Astrocyte of the hippocampus (primary cell): ENCODE measurements at places on chromosomes 5 and 9.
A peak's percentile ranks its signal among the peaks of the same experiment; 100 is the strongest.

GRCh38 chr5:90201923-90202322, 207.6 kb downstream of the CETN3 start:
- peak; percentile 69 for DNase-seq

- no peak for DNase-seq
Measured at GRCh38 chr9:123946101-123946821, 16.3 kb upstream of the DENND1A start.

GRCh38 chr5:158056130-158056825, 197.3 kb upstream of the CLINT1 start:
- peak; percentile 28 for DNase-seq

DNA sequence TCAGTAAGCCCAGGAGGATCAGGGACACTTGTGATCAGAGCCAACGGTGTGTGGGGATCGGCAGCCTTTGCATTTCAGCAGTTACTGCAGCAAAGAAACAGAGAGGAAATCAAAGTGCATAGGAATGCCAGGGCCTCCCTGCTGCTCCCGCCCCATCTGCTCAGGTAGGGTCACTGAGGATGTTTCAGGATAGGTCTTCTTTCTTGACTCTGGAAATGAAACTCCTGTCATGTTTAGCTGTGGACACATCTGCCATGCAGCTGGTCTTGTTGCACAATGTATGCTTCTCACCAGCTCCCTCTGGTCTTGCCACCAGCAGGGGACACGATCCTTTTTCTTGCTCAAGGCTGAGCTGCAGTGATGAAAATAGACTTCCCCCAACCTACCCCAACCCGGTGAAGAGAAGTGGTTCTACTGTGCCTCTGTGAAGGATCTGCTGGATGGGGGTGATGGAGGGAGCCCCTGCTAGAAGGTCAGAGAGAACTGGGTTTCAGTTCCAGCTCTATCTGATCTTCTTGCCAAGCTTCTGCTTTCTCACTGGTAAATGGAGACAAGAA, 185.2 kb upstream of the KLF4 start:
- DNase-seq: no peak

DNA sequence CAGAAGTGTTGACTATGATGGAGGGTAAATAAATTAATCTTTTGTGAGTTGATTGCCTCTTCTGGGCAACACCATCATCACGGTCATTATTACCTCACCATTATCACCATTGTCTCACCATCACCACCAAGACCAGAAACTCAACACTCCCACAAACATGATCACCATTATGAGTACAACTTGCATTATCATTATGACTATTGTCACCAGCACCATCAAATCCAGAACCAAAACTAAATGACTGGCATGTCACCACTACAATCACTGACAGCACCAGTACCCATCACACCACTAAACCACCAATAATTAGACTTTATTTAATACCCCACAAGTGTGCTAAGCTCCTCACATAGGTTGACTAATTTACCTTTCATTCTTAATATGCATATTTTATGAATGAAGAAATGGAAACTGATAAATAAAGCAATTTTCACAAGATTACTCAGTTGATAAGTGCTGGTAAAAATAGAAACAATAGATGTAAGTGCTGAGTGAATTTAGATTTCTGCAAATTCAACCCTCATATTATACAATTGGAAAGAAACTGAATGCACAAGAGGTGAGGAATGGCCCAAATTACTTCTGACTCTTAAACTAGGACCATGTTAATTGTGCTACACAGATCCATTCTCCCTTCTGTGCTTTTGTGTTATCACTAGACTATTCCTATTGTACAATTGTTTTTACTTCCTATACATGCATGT, 517.8 kb upstream of the PAPPA start:
- DNase-seq: no peak

GRCh38 chr9:38127271-38127839, 58.3 kb upstream of the SHB start:
- DNase-seq: no peak

DNA sequence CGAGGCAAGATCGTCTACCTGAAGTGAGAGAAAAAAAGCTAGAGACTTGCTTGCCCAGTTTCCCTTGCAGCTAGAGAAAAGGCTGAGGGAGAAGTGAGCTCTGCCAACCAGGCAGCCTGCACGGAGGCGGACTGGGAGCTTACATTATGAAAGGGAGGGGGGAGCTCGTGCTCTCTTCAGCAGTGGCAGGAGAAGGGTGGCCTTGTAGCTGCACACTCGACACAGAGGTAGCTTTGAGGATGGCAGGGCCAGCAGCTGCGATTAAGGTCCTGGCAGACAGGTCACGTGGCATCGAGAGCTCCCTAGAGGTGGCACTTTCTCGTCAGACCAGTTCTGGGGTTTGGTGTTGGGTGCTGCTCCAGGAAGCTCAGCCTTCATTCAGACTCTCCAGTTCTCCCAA, 26.7 kb downstream of the APBA1 start:
- no peak for DNase-seq

- DNase-seq: no peak
Measured at GRCh38 chr5:172891716-172892421, 57.8 kb downstream of the ERGIC1 start.

DNA sequence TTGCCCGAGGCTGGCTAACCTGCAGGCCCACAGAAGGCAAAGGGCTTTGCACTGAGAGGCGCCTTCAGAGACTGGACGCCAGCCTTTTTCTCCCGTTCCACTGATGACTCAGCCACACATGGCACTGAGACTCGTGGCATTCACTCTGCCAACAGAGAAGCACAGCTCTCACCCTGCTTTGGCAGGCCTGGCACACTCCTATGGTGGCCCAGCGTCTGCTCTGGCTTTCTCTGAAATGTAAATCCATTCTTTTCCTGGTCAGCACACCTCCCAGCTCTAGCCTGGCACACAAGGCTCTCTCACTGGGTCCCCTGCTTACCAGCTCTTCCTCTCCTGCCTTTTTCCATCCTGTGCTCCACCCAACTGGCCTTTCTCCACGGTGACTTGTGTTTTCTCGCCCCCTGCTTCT, 5.9 kb upstream of the MELK start:
- DNase-seq: peak; percentile 85

- DNase-seq: no peak
Measured at GRCh38 chr5:151911011-151911410, 13.6 kb downstream of the GLRA1 start.

GRCh38 chr5:175133185-175133584, 310.8 kb downstream of the DRD1 start:
- DNase-seq: no peak

GRCh38 chr5:53045263-53045662, 56.1 kb downstream of the ITGA2 start:
- no peak for DNase-seq

GRCh38 chr9:122216138-122216797, 12.5 kb downstream of the LHX6 start:
- no peak for DNase-seq

- DNase-seq: no peak
Measured at GRCh38 chr9:71747576-71747975, 20.7 kb downstream of the CEMIP2 start.

GRCh38 chr5:115627295-115627865, 1.5 kb upstream of the TMED7 start:
- DNase-seq: no peak

GRCh38 chr5:112737070-112737462, 619 bp upstream of the APC start:
- no peak for DNase-seq

- no peak for DNase-seq
Measured at GRCh38 chr9:130137641-130138081, 34.5 kb upstream of the NCS1 start.

- DNase-seq: peak; percentile 71
Measured at GRCh38 chr9:4887556-4887955, 94.8 kb downstream of the RCL1 start.

DNA sequence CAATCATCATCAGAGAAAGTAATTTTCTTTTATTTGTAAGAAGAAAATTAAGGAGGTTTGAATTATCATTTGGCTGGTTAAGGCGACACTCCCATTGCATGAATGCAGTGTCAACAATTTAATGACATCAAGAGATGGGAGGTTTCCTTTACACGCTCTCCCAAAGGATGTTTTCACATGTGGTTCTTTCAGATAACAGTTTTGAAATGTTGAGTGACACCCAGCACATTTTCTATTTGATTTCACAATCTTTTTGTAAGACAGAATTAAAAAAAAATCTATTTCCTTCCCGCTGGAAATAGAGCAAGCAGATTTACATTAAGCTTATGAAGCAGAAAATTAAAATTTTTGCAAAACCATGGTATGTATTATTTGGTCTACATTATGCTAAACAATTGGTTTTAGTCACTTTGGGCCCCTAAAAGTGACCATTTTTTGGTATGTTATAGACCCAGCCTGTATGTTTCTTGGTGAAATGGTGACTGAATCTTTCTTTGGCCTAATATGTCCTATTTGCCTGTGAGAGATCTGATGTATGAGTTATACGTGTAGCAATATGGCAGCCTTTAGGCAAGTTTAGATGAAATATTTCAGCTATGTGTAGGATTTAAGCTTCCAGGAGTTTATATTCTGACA, 18.9 kb upstream of the ANKRD55 start:
- DNase-seq: no peak
